ENCODE measurements at places on chromosomes 4 and X.

DNA sequence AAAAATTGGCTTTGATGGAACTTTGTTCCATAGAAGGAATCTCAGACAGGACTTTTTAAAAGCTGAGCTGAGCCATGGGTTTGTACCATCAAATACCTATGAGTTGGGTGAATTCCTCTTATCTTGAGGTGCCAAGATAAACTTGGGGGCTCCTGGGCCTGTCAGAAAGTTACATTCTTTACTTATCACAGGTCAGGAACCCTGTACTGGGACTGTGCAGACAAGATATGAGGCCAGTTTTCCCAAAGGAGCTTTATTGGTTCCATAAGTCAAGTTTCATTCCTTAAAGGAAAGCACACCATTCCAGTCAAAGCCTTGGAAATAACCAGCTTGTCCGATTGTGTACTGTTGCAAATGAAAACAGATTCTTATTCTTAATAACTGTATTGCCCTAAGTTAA lies 72.4 kb upstream of the PACRGL start:
- no peak for DNase-seq

DNA sequence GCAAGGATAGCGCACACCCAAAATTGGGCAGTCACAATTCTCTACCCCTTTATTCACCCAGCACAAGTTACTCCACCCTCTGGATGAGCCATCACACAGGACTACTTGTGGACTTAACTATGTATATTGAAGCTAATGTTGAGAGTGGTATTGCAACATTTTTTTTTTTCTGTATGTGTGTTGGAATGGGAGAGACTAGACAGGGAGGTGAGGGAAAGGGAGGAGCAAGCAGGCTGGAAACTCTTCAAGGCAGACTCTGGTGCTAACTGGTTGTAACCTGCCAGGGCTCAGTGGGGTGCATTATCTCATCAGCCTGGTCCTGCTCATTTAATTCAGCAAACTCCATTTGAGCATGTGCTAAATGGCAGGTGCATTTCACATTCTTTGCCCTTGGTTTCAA lies 18.4 kb upstream of the CWH43 start:
- no peak for DNase-seq

- no peak for DNase-seq
Measured at GRCh38 chr4:170758988-170759387, 669.2 kb upstream of the AADAT start.

GRCh38 chr4:6313216-6313615 lies 43.6 kb downstream of the WFS1 start:
- DNase-seq, result no peak

GRCh38 chr4:47814618-47815295 lies 23.1 kb downstream of the CORIN start:
- no peak for DNase-seq
